ENCODE measurements at places on chromosomes 16 and 17.

- no peak for DNase-seq
Observed at GRCh38 chr17:46106966-46107644, 86.1 kb downstream of the KANSL1 start.

GRCh38 chr16:9556949-9557665 lies 465.7 kb downstream of the HAPSTR1 start:
- no peak for DNase-seq

DNA sequence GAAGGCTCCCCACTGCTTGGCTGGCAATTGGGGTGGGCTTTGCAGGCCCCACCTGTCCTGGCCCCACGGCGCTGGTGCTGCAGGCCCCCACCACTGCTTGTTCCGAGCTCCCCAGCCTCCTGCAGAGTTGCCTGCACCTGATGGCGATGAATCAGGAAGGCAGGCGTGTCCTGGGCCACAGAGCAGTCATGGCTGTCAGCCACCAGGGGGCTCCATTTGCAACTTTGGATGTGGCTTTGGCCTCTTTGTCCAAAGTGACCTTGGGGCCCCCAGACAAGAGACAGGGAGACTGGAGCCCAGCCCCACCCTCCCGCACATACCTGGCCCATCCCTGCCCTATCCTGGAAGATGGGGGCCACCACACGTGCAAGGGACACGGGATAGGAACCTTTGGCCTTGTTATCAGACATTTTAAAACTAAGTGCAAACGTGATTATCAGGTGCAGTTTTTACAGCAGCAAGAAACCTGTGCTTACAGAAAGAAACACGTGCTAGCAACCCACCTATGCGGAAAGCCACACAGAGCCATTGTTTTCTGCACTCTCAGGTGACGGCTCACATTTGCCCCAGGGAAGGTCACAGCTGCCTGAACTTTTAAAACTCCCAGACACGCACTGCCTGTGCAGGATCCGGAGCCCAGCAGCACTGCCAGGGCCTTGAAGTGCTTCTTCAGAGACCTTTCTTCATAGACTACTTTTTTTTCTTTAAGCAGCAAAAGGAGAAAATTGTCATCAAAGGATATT lies at the start of gene DNASE1:
TSS of gene DNASE1 (plus strand) at position 443 of the 743 bp plus-strand sequence. CDS start 683 bp downstream, outside the sequence.
- peak; percentile 68 for DNase-seq

DNA sequence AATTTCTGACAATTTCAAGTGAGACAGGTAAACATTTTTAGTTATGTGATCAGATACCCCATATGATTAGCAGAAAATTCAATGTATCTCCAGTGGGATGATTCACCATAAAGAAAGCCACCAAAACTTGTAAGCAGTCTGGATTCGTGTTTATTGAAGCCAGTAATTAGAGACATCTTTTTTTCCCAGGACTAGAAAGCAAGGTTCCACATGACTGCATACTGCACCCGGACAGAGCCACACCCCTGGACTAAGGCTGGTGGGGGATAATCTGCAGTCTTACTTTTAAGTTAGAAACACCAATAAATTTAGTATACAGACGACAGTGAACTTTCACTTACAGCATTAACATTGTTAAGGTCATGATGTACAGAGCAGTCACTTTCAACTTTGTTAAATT lies 24.2 kb upstream of the CMTM4 start:
- peak; percentile 43 for DNase-seq

DNA sequence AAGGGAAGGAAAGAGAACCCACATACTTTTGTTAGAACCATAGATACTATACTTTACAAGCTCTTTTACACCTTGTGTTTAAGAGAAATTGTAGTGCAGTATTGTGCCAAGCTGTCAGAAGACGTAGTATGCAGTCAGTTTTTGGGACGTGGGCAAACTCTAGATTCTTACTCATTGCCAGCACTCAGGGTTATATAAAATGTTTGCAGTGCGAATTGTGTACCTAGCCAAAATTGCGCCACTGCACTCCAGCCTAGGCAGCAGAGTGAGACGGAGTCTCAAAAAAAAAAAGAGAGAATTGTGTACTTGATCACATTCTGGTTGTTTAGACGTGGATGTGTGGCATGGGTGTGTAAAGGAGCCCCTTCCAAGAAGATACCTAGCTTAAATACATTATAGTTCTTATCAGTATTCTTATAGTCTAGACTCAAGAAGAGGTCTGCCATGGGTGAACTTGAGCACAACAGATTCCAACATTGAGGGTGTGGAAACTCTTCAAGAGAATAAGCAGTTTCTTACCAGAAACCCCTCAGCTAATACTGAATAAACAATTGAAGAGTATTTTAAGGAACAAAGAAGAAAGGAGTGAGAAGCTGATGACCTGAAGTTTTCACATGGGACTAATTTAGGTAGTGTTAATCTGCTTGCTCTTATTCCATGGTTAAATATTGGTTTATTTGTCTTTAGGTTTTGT lies 27.4 kb upstream of the MRC2 start:
- DNase-seq, result no peak

DNA sequence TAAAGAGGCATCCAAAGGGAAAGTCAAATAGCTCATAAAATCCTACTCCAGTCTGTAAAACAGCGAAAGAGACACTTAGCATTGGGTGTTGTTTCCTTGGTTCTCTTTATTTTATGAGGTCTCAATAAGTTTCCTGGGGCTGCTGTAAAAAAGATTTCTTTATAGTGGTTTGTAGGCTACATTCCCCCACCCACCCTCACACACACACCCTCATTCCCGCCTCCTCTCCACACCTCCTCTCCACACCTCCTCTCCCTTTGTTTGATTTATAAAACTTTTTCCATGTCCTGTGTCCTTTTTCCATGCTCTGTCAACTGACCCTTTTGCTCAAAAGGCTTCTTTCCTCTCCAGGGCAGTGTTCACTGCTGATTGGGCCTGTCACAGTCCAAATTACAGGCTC lies 178.9 kb upstream of the SOX9 start:
- no peak for DNase-seq

DNA sequence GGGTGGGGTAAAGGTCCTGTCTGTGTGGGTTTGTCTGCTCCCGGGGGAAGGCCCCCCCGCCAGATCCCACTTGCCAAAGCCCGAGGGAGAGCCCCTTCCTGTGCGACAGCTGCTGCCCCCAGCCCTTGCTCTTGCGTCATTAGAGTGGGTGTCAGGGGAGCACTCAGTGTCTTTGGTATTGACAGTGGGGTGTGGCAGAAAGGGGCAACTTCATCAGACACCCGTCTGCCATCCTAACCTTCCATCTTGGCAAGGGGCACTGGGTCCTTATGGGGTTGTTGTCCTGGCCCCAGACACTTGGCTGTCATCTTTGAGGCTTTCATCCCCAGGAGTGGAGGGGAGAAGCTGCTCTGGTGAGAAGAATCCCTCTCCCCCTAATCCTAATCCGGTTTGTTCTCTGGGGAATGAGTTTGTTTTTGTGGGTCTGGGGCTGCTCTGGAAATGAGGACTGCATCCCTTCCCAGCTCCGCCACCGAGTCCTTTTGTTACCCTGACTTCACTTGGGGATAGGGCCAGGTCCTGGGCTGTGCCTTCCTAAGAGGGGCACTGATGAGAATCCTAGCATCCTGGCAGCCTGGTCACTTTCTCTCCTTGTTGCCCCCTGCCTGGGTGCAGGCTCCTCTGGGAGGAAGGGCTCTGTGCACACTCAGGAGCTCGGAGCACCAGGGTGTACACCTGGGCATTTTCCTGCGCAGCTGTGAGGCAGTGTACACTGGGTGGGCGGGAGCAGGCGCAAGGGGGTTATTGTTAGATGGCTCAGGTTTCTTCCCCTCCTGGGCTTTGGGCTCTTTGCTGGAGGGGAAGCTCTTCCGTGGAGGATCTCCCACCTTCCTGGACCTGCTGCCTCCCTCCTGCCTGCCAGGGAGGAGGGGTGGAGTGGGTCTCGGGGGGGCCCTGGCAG lies 21.1 kb downstream of the GJD3 start:
- no peak for DNase-seq

DNA sequence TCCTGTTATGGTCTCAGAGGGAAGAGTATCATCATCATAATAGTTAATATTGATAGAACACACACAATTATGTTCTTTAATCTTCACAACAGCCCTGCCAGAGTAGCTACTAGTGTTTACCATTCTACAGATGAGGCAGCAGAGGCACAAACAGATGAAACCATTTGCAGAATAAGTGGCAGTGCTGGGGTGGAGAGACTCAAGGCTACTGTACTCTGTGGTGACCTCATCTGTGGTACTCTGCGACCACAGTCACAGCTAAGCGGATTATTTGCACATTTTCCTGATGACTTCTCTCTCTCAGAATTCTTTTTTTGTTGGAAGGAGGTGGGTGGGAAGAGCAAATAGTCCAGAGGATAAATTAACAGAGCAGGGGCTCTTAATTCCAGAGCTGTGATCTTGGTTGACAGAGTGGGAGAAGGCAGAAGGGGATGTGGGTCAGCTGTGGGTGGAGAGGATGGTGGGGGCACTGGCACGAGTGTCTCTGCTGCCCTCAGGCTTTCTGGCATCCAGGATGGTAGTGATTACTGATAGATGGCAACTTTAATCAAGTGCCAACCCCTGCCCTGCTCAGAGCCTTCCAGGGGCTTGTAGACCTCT lies 41.8 kb downstream of the MRM1 start:
- no peak for DNase-seq

DNA sequence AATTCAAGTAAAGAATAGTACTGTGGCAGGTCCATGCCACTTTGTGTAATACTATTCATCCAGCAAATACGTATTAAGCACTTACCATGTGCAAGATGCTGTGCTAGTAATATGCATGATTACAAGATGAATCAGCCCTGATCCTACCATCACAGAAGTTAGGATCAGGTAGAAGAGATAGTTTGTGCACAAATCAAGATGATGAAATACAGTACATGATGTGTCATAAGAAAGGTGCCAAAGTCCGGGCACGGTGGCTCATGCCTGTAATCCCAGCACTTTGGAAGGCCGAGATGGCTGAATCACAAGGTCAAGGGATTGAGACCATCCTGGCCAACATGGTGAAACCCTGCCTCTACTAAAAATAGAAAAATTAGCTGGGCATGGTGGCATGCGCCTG lies 10.9 kb downstream of the COG4 start:
- peak; percentile 85 for DNase-seq
